ENCODE measurements at places on chromosomes 11 and 22.

- no peak for DNase-seq
Observed at GRCh38 chr22:37123649-37124048, 14.1 kb upstream of the TMPRSS6 start.

DNA sequence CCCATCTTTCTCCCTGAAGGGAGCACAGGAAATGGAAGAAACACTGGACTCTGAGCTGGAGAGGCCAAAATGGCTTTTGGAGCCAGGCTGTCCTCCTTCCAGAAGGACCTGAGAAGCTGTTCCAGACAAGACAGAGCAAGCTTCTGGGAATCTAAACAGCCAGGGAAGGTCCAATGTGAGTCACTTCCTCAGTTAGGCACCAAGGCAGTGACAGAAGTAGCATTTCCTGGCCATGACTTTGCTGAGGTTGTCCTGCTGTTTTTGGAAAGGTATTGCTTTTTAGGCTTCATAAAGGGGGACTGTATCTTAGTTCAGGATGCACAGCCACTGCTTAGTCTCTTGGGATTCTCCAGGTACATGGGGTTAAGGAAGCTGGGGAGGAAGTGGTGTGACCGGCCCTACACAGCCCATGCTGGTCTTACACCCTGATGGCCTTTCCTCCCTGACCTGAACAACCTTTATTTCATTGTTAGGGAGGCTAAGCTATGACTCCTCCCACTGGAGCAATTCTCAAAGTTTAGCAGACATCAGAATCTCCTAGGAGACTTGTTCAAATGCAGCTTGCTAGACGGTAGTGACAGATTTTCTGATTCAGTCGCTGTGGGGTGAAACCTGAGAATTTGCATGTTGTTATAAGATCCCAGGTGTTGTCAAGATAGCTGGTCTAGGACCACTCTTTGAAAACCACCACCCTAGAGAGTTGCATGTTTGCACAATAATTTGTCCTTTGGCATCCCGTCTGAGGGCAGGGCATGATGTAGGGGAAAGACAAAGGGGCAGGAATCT is 6.8 kb upstream of the INSC start:
- peak; percentile 47 for DNase-seq

DNA sequence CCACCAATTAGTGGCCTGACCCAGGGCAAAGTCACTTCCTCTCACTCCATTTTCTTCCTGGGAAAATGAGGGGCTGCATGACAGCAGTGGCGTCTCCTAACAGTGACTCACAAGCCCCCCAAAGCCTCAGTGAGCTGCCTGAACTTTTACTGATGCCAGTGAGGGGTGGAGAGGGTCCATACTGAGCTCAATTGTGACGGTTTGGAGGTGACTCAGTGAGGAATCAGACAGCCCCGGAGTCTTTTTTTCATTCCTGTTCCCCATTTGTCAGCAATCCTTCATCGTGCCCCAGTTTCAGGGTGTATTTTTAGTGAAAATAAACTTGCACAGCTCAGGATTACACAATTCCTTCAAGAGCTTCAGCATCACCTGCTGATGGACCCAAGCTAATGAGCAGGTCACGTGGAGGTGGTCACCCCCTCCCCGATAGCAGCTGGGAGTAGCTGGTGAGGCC is 30.1 kb upstream of the RASD2 start:
- DNase-seq: peak; percentile 61

- DNase-seq: no peak
Observed at GRCh38 chr11:10857459-10857708, 469 bp downstream of the ZBED5 start.

DNA sequence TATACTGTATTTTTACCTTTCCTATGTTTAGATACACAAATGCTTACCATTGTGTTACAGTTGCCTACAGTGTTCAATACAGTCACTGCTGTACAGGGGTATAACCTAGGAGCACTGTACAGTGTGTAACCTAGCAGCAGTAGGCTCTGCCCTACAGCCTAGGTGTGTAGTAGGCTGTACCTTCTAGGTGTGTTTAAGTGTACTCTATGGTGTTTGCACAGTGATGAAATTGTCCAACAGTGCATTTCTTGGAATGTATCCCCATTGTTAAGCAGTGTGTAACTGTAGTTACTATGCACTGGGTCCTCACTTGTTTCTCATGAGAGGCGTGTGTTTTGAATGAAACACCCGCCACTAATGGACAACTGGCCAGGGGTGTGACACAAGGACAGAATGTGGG is 269.0 kb downstream of the OPCML start:
- DNase-seq: no peak

DNA sequence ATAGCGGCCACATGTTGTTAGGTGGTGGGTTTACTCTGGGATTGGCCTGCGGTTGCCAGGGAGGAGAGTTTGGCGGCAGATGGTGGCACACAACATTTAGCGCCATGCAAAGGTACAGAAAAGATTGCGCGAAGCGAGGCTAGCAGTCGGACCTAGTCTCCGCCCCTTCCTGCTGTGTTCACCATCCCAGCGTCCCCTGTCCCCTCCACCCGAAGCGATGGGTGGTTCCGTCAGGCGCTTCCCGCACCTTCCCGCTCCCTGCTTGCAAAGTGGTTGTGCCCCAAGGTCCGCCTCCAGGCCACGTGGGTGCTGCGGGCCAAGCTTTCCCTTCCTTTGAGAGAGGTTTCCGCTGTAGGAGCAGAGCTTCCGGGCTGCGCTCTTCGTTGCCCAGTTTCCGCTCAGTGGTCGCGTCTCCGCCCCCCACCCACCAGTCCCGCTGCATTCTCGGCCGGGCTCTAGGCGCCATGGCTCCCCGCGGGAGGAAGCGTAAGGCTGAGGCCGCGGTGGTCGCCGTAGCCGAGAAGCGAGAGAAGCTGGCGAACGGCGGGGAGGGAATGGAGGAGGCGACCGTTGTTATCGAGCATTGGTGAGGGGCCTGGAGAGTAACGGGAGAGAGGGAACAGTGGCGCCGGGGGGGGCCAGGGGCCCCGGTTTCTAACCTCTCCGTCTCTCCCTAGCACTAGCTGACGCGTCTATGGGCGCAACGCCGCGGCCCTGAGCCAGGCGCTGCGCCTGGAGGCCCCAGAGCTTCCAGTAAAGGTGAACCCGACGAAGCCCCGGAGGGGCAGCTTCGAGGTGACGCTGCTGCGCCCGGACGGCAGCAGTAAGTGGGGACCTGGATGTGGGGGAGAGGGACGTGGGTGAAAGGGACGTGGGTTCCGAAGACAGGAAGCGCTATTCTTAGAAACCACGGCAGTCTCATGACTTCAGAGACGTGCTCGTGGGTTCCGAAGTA is at the start of gene SELENOH:
TSS of gene SELENOH (plus strand) at position 360 of the 955 bp plus-strand sequence. CDS start at position 465, 105 bp downstream.
- peak; percentile 97 for DNase-seq

DNA sequence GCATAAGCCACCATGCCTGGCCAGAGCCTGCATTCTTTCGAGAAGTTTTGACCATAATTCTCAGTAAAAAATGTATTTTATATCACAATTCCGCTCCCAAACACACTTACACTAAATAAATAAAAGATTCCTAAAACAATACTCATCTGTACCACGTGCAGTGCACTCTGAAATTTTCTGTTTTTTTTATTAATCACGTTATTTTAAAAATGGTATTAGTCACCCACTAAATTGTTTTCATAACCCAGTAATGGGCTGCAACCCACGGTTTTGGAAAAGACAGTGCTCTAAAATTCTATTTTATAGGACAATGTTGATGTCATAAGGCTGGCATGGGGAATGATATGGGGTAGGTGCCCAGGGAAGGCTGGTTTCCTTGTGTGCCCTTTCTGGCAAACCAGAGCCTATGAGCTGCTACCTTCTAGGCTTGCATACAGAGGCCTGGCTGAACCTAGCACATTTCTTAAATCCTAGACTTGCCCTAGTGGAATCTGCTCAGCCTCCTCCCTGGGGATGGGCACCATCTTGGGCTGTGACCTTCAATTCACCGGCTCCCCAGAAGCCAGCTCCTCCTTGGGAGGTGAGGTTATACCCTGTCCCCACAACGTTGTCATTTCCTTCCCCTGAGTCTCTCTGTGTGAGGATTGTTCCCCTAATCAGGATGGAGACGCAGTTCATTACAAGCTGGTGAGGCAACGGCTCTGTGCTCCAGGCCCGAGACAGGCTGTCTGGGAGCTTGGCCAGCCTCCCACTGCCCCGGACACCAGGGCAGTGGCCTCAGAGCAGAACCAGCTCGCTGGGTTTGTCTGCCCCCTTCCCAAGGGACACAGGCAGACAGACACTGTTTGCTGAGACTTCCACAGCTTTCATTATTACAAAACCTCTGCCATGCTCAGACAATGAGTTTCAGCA is 116.5 kb upstream of the NAV2 start:
- DNase-seq: peak; percentile 93

- peak; percentile 74 for DNase-seq
Observed at GRCh38 chr11:65425105-65425970, 2.7 kb downstream of the NEAT1 start.

GRCh38 chr11:66492161-66492865 is 12.1 kb downstream of the DPP3 start:
- DNase-seq: no peak

GRCh38 chr11:102046841-102047240 is 396 bp upstream of the CFAP300 start:
- DNase-seq: no peak

Data from HCEC 1CT (cell line).